Activated CD4-positive, alpha-beta T cell treated with anti-CD3 and anti-CD28 coated beads, Interleukin-2, Interleukin-4, amounts not matched to agents 100 ng/mL and 50 ng/mL, durations not matched to agents 16 hours and 8 hours (primary cell): ENCODE measurements at places on chromosomes 16 and 17.

- no peak for DNase-seq
These were observed 61.9 kb upstream of the GSE1 start for GRCh38 chr16:85550953-85551924.

GRCh38 chr16:24138024-24138423, 118.1 kb upstream of the CACNG3 start:
- no peak for DNase-seq

DNA sequence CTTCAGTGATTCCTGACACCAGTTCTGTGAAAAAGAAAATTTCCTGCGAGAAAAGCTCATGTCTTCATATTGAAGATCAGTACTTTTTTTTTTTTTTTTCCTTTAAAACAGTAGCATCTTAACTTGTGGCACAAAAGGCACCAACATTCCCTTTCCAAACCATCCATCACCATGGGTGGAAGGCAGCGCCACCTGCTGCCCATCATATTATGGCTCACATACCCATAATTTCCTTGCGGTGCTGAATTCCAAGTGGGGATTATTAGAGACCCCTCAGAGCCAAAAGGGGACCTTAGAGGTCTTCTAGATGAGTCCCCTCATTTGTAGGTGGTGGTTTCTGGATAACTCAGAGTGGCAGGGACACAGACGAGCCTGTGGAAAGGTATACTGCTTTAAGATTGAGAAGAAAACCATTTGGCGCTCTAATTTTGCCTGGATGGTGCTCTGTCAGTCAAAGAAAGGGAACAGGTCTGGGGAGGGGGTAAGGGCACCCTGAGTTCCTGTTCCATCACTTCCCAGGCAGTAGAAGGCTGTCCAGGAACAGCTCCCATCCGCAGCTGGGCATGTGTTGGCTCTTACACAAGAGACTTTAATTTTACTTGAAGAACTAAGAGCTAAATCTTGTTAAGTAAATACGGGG, 7.9 kb upstream of the SOST start:
- peak; percentile 19 for DNase-seq

DNA sequence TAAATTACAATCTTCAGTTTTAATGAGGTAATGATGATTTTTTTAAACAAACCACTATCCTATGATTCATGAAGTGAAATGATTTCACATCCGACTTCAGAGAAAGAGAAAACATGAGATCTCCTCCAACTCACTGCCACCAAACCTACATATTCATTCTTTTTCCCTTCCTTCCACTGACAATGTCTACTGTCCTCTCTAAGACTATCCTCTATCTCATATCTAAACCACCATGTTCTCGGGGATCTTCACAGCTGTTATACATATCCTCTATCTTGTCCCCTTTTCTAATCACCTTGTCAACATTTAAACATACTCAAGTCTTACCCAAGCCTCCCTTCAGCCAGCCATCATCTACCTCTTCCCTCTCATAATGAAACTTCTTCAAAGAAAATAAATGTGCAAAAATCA, 53.5 kb downstream of the SMURF2 start:
- peak; percentile 35 for DNase-seq

GRCh38 chr16:81523387-81524115, 78.9 kb downstream of the CMIP start:
- no peak for DNase-seq

GRCh38 chr17:18381953-18382245, 4.3 kb downstream of the EVPLL start:
- DNase-seq = no peak

DNA sequence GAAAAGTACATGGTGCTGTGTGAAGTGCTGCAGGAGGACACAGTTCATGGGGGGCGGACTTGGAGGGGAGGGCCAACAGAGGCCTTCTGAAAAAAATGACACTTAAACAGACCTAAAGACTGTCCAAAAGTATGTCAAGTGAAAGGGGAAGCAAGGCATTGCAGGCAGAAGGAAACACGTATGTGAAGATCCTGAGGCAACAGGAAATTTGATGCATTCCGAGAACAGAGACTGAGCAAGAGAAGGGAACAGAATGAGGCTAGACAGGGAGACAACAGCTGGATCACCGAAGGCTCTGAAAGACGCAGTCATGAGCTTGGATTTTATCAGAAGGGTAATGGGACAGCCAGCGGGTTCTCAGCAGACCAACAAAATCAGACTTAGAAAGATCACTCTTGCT, 1.1 kb downstream of the IFT20 start:
- DNase-seq = no peak

GRCh38 chr16:64762211-64762610, 359.7 kb downstream of the CDH11 start:
- DNase-seq = no peak

GRCh38 chr16:49057391-49057790, 224.2 kb downstream of the CBLN1 start:
- no peak for DNase-seq
